ENCODE measurements at places on chromosomes 1 and 21. TPM values are rescaled to one million over a fixed set of nuclear protein-coding genes. Genes with fewer than 3 reads are reported as not detected.

The MAP1LC3C gene
- not detected for total RNA-seq

The SLC16A4 gene
- total RNA-seq: 1.8 TPM

The SYT14 gene
- not detected for total RNA-seq

The CADM3 gene
- 2.7 TPM for total RNA-seq

The DFFA gene
- total RNA-seq: 20.9 TPM

The S100A8 gene
- 22.4 TPM for total RNA-seq

The MCOLN3 gene
- total RNA-seq: 2.3 TPM

The ERICH3 gene
- 0.14 TPM for total RNA-seq

The HLX gene
- 43.4 TPM for total RNA-seq

The DNAJC6 gene
- total RNA-seq: 1.8 TPM

The TINAGL1 gene
- total RNA-seq: 104 TPM

The ITLN1 gene
- 103 TPM for total RNA-seq

The LEMD1 gene
- not detected for total RNA-seq

The NCAM2 gene
- total RNA-seq: 4.0 TPM

The CPTP gene
- total RNA-seq: 77.9 TPM

The GPR161 gene
- 13.1 TPM for total RNA-seq

The RPE65 gene
- not detected for total RNA-seq

The INAVA gene
- 171 TPM for total RNA-seq

The FCRL1 gene
- total RNA-seq: 1.4 TPM

The RAVER2 gene
- total RNA-seq: 46.3 TPM

The MAP3K21 gene
- total RNA-seq: 12.6 TPM

The SPRR2B gene
- total RNA-seq: not detected

The A3GALT2 gene
- not detected for total RNA-seq

The OR2L13 gene
- not detected for total RNA-seq

The NID1 gene
- total RNA-seq: 118 TPM

The ANGPTL3 gene
- total RNA-seq: not detected

The STIL gene
- 4.8 TPM for total RNA-seq

The GRIK1 gene
- total RNA-seq: 0.38 TPM

The ATP1A4 gene
- total RNA-seq: 0.16 TPM

The GPR153 gene
- total RNA-seq: 20.2 TPM

The PRR9 gene
- total RNA-seq: not detected

The NEGR1 gene
- 47.9 TPM for total RNA-seq

The UBE2U gene
- not detected for total RNA-seq

The RBM11 gene
- 0.65 TPM for total RNA-seq

The PTGER3 gene
- 1.2 TPM for total RNA-seq

The LCE2B gene
- not detected for total RNA-seq

The AQP10 gene
- total RNA-seq: not detected

The NOS1AP gene
- 11.8 TPM for total RNA-seq

The TIPRL gene
- 33.5 TPM for total RNA-seq

All from mucosa of descending colon (tissue), 3 donors.